Frontal cortex (tissue), 4 donors: ENCODE measurements at places on chromosomes 4 and X.

GRCh38 chrX:77527233-77528001 lies 80.2 kb downstream of the FGF16 start:
- DNase-seq = no peak

DNA sequence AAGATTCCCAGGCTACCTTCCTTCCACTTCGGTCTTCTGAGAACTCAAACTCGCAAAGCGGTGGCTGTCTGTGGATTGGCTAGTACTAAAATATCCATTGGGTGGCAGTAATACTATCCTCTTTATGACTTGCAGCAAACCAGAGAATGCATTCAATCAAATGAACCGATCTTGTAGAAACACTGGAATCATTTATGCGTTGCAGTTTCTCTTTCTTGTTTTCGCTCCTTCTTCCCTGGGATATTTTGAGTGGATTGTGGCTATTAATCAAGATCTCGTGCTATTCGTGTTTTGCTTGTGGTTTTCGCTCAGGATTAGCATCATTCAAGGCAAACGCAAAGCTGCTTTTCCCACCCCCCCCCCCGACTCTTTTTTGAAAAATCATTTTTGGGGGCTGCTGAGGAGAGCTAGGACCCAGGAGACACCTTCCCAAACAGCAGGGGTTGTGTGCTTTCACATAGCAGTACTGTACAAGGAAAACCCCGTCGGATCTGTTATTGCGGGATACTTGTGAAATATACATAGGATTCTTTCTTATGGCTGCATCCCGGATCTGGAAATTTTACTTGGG lies at the start of gene IL1RAPL1:
Gene IL1RAPL1, plus strand, starts transcription at position 466 of the 571 bp plus-strand sequence.
- DNase-seq = no peak

GRCh38 chr4:182578402-182578801 lies 335.2 kb downstream of the TENM3 start:
- no peak for DNase-seq

DNA sequence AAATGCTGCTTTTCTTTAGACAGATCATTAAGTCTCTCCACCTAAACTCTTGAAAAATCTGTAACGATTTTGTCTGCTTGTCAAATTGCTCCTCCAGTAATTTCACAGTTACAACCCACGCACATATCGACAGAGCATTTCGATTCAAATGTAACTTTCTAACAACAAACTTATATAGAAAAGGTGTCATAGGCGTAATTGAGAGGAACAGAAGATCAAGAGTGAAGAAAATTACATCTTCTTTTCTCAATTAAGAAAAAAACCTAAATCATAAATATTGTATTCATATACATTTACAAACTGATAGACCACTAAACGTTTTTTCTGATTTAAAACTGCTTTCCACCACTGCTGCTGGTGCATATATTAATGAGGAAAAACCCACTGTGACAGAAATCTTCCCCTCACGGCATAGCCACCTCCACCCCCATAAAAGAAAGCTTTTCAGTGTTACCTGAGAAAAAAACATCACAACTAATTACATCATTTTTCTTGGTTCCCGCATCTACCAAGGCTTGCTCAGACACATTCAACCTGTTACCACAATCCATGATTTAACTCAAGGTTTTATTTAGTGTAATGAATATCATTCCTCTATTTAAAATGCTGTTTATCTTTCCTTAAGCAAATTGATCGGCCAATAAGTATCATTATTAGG lies 1.9 kb downstream of the GPM6A start:
- DNase-seq = no peak

- no peak for DNase-seq
These were observed 346.3 kb downstream of the FBXW7 start for GRCh38 chr4:152189451-152190179.

DNA sequence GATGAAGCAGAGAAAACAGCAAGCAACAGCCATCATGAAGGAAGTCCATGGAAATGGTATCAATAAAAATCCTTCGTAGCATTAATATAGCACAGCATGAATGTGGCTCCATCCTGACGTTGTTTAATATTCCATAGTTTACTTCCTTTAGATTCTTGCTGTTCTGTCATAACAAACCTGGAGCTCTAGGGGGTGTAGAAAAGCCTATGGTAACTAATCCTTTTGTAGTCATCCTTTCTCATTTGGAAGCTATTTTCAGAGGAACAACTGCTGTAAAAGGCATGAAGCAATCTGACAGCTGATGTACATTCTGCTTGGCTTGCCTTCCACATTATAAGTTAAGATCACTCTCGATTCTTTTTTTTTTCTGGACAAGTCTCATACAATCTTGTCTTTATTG lies 914 bp downstream of the MYOZ2 start:
- no peak for DNase-seq

GRCh38 chr4:17367201-17367600 lies 144.7 kb downstream of the QDPR start:
- DNase-seq = no peak

DNA sequence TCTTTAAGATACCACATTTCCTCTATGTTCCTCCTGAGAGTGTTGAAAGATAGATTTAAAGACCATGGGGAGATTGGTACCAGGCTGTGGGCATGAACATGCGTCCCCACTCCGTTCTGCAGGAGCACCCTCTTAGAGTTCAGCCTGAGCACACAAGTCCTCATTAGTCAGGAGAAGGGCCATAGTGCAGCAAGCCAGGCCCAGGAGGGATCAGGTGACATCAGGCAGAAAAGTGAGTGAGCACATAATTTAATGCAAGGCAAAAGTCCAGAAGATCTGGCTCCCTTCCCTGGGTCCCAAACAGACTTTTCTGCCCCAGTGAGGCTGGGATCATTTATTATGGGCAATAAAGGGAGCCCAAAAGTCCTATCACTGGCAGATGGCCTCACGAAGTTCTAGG lies 263.7 kb upstream of the AGTR2 start:
- DNase-seq = no peak
